ENCODE measurements at places on chromosomes 4 and X.
A peak's percentile ranks its signal among the peaks of the same experiment; 100 is the strongest.

GRCh38 chrX:47366041-47366722 is 4.2 kb upstream of the ZNF157 start:
- peak; percentile 97 for DNase-seq

DNA sequence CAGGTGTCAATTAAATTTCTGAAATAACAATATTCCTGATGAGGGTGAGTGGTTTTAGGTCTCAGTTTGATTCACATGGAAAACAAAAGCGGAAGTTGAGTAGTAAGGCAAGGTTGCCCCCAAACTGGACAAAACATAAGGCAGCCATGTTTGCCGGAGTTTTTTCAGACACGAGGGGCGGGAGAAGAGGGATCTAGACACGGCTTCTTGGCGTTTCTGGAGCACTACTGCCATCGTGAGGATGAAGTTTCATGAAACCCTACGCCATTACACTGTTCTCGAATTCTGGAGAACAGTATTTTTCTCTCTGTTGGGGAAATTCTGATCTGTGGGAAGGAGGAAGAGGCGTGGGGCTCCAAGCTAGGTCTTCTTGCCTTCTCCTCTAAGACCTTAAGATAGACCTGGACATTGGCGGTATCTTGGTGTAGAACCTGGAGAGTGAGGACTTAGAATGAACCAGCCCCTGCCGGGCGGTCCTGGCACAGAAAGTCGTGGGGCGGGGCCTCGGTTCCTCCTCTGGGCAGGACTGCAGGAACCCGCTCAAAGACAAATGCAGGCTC is 160.3 kb downstream of the OR13H1 start:
- DNase-seq: peak; percentile 92

DNA sequence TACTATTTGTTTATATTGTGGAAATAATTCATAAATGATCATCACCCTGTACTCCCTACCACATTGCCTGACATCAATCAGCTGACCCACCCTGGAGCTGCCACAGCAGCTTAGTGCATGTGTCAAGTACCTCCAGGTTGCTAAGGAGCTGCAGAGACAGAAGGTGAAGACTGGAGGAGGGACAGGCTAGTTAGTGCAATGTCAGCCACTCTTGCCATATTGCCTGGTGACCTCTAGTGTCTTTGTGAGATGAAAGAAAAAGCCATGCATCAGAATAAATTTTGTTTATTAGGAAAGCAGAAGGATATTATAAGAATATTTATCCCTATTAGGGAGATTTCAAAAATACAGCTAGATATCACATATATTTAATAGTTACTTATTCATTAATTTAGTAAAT is 243.9 kb upstream of the FAT4 start:
- DNase-seq: peak; percentile 68

- DNase-seq: peak; percentile 89
Measured at GRCh38 chr4:80471756-80472155, 136.2 kb downstream of the CFAP299 start.

DNA sequence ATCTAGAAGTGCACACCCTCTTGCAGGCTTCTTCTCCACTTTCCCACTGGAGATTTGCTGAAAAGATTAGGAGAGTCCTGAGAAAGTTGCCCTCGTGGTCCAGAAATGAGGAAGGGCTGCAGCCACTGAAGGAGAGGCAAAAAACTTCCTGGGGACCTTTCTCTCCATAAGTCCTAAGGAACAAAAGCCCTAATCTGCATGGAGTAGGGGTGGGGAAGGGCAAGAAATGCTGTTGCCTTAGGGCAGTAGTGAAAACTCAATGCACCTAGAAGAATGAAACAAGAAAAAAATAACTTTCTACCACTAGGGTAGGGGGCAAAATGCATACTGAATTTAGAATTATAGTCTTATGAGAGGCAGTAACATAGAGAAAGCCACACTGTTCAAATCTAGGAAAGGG is 1408.8 kb downstream of the PCDH19 start:
- no peak for DNase-seq

- peak; percentile 57 for DNase-seq
Measured at GRCh38 chrX:70134116-70134477, 850 bp downstream of the IGBP1 start.

DNA sequence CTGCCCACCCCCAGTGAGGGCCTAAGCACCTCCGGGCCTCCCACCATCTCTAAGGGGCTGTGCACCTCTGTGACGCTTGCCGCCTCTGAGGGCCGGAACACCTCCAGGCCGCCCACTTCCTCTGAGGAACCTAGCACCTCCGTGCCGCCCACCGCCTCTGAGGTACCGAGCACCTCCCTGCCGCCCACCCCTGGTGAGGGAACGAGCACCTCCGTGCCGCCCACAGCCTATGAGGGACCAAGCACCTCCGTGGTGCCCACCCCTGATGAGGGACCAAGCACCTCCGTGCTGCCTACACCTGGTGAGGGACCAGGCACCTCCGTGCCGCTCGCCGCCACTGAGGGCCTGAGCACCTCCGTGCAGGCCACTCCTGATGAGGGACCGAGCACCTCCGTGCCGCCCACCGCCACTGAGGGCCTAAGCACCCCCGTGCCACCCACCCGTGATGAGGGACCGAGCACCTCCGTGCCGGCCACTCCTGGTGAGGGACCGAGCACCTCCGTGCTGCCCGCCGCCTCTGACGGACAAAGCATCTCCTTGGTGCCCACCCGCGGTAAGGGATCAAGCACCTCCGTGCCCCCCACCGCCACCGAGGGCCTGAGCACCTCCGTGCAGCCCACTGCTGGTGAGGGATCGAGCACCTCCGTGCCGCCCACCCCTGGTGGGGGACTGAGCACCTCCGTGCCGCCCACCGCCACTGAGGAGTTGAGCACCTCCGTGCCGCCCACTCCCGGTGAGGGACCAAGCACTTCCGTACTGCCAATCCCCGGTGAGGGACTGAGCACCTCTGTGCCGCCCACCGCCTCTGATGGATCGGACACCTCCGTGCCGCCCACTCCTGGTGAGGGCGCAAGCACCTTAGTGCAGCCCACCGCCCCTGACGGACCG is 977 bp downstream of the MAGEE1 start:
- peak; percentile 9 for DNase-seq

DNA sequence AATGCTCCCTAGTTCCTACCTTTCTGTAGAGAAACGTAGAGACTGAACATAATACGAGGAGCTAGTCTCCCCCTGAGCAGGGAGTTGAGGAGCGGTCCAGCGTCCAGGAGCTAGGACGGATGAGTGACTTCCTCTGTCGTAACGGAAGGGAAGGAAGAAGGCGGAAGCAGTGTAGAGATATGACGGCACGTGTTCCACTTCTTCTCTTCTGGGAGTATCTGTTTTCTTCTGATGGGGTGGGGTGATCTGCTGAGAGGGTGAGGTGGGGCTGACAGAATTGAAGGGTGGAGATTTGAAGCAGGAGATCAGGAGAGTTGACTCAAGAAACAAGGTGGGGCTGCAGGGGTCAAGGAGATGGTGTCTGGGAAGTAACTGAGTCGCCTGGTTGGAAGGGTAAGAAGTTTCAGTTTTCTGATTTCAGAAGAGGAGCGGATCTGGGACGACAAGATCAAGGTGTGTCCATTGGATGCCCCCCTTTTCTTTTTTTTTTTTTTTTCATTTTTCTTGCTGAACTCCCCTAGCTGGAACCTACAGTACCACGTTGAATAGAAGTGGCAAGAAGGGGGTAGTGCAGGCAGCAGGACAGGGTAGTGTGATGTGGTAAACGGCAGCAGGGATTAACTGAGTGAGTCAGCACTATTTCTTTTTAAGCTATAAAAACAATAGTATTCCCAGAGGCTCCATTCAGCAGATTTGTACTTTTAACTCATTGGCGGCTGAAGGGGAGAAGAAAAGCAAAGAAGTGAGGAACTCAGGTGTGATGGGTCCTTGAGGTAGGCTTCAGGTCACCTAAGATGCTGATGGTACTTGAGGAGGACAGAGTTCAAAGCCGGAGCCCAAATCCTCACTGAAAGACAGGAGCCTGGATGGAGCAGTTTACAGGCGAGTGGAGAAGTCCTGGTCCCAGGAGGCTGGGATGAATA is 50.8 kb upstream of the SETD7 start:
- DNase-seq: peak; percentile 56

DNA sequence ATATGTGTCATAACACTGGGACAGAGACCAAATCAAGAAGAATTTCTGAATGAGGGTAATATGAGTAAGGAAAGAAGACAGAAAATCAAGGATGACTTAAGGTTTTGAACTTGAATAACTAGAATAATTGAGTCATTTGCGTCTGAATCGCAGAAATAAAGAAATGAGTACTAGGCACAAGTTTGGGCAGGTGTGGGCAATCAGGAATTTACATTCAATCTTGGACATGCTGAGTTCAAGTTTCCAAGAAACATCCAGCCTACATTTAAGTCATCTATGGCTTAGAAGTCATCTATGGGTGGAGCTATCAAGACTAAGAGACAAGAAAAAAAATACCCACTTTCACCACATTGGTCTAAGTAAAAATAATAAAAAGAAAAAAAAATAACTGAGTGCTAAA is 30.4 kb upstream of the WDR44 start:
- DNase-seq: no peak

DNA sequence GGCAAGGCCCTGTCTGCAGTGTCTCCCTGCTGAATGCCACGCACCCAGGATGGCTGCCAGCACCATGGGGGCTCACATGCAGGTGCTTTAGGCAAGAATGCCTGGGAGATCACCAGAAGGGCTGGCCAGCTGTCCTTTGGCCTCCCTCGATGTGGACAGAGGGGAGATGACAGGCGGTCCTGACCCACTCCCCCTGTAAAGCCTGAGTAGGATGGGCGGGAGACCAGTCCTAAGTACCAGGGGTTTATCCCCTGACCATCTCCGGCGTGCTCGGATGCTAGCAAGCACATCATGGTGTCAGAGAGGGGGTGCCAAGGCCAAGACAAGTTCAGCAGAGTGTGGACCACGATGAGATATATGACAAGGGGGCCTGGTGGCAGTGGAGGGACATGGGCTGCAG is 5.3 kb downstream of the PDZD4 start:
- DNase-seq: no peak

DNA sequence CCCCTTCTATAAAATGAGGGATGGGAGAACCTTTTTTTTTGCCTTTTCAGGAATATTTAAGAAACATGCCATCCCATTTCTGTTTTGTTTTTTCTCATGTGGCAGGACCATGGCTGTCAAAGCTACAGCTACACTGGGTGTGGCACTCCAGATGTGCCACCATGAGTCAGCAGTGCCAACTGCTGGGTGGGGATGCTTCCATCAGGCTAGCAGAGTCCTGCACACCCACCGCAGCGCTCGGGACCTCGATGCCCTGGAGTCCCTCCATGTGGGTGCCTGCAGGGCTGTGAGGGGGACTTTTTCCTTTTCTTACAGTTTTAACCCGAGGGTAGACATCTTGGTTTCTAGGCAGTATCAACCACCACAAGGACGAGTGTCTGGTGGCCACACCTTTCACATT is 352.6 kb downstream of the NR3C2 start:
- no peak for DNase-seq

DNA sequence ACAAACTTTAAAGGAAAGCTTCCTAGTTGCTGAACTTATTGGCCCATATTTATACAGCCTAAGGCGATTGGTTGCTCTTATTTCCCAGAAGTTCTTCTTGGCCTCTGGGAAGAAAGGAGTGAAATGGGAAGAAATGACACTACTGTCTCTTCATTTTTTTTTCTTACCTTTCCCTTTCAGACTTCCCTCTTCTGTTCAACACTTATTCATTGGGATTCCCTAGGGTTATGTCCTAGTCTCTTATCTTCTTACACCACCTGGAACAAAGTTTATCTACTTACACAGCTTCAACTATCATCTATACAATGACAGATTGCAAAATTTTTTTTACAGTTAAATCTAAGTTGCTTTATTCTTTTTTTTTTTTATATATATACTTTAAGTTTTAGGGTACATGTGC is 68.0 kb downstream of the SNX12 start:
- DNase-seq: no peak

DNA sequence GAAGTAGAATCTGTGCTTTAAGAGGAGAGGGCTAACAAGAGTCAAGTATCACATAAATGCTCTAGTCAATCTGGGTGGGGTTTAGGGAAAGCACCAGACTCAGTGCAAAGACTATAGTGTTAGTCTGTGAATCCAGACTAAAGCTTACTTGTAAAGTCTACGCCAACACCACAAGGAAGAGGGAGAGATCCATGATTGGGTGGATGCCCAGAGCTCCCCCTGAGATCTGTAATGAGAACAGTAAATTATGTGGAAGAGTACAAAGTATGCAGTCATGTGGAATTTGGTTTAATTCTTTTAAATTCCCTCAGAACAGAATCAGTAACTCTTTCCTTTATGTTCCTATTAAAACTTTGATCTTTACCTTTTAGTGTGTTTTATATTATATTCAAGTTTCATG is 354.7 kb upstream of the SPANXN4 start:
- DNase-seq: no peak

- DNase-seq: no peak
Measured at GRCh38 chr4:84051639-84052038, 447.5 kb downstream of the NKX6-1 start.

GRCh38 chr4:182859730-182860129 is 57.5 kb downstream of the DCTD start:
- no peak for DNase-seq

- no peak for DNase-seq
Measured at GRCh38 chr4:120348521-120348920, 281.9 kb upstream of the MAD2L1 start.

- no peak for DNase-seq
Measured at GRCh38 chr4:130703211-130703935, 1607.4 kb downstream of the C4orf33 start.

DNA sequence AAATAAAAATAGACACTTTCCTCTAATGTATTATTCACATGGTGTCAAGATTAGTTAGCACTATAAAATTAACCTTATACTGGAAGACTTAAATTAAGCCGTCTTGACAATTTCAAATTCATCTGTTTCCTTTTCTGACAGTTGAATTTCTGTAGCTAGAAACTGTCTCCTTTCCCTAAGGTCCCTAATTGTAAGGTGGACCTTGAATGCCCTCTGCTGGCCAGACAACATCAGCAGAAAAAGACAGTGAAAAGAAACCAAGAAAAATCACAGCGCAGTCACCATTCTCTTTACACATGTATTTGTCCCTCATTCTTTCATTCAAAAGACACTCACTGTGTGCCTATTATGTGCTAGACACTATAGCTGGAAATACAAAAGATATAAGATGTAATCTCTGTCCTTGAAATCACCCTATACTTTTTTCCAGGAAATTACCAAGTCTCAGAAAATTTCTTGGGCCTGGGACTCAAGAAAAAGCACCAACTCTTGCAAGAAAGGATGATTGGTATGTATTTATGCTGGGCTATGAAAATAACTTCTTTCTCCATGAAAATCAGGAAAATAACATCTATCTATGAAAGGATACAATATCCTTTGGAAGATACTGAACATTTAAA is 32.7 kb upstream of the AMBN start:
- DNase-seq: peak; percentile 73

DNA sequence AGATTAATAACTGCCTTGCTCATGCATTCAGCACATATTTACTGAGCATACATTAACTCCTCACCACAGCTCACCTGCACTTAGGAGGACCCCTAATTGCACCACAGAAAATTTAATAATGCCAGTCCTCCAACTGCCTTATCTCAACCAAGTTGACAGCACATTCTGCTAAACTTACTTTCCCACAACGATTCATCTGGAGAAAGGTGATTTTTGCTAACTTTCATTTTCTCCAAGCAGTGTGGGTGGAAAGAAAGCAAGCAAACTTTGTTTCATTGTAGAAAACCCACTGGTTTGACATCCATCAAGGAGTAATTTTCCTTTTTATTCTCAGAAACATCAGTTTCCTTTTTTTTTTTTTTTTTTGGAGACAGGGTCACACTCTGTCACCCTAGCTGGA is 49.1 kb downstream of the RASGEF1B start:
- no peak for DNase-seq

GRCh38 chr4:94626942-94627341 is 130.8 kb upstream of the BMPR1B start:
- no peak for DNase-seq

GRCh38 chr4:156475322-156475721 is 496.3 kb downstream of the PDGFC start:
- DNase-seq: peak; percentile 69

- no peak for DNase-seq
Measured at GRCh38 chr4:74541667-74542066, 96.7 kb downstream of the AREG start.

Measured in DMS53 (cell line).